ENCODE measurements at places on chromosomes 5 and 9. TPM values are rescaled to one million over a fixed set of nuclear protein-coding genes. Genes with fewer than 3 reads are reported as not detected.

The DMGDH gene
- 8.9 TPM for total RNA-seq

The P4HA2 gene
- 15.1 TPM for total RNA-seq

The CARD6 gene
- 15.5 TPM for total RNA-seq

The DHX29 gene
- 24.1 TPM for total RNA-seq

The DRD1 gene
- total RNA-seq = under 0.01 TPM

The ANKDD1B gene
- total RNA-seq = 0.84 TPM

The NADK2 gene
- total RNA-seq = 52.6 TPM

The FOXD1 gene
- total RNA-seq = 1.9 TPM
